ENCODE measurements at places on chromosomes 16 and 17.

- no peak for DNase-seq
Measured at GRCh38 chr17:69348429-69348828, 21.5 kb upstream of the ABCA5 start.

DNA sequence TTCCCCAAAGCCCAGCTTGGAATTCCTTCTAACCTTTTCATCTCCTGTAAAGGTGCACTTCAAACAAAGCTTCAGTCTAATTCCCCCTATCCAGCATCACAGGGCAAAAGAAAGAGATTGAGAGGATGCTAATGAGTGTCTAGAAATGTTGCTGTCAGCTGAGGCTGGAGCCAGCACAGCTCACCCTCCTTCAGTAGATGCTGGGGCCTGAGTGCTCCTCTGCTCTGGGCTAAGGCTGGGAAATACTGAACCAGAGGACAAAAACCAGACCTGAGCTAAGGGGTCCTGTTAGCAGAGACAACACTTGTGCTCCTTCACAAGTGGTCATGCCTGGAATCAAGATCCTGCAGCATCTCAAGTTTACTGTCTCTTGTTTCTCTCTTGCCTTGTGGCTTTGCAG is 85.0 kb downstream of the CHD9NB start:
- DNase-seq, result no peak

- no peak for DNase-seq
Measured at GRCh38 chr16:46648656-46649055, 27.5 kb upstream of the SHCBP1 start.

GRCh38 chr16:60061396-60061795 is 1327.3 kb upstream of the GOT2 start:
- DNase-seq, result no peak

DNA sequence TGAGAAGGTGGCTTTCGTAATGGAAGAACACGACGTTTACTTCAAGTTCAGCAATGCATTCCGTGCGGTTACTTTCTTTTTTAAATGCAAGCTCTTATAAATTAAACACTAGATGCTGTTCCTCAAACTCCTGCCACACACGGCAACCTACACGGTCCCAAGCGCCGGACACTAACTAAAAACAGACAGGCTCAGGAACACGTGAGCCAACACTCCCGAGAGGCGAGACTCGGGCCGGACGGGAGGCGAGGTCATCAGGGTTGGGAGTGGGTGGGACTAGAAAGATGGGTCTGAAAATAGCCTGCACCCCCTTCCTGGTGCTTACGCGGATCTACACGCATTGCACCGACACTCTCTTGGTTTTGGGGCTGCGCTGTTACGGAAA is 6.4 kb downstream of the CLCN7 start:
- no peak for DNase-seq

DNA sequence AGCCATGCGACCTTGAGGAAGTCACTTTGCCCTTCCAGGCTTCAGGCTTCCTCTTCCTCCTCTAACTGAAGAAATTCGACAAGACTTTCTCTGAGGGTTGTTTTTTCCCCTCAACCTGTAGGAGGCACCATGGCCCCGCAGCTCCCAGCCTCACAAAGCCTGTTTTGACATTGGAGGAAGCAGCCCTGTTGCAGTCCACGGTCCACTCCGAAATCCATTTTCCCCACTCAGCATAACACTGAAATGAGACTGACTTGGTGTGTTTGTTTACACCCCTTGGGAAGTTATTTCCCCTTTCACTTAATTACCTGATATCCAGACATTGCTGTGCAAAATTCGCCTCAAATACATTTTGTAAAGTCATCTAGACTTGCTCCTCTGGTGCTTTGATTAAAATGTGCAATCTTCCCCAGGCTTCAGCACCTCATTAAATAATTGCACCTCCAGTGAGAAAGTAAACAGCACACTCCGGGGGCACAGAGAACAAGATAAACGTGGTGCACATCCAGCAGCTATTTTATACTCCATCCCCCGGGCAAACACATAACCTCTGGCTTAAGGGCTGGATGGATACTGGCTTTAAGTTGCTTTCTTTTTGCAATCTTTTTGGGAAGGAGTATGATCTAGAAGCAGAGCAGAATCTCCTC is 41.4 kb upstream of the PIRT start:
- no peak for DNase-seq

DNA sequence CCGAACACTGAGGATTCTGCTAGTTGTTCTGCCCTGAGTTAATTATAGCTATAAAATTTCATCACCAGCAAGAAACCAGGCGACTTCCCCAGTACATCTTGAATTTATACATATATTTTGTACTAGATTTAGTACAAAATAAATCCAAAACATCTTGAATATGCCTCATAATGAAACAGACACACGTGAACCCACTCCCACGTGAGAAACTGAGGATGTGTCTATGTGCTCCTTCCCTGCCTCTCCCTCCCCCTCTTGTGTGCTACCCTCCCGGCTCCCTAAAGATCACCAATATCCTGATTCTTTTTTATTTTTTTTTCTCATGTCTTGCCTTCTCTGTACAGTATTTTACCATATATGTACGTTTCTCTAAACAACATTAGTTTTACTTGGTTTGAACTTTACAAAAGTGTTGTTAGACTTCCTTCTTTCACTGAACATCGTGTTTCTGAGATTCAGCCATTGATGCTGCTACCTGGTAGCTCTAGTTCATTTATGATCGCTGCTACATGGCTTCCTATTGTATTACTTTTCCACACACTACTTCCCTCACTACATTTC is 1.1 kb upstream of the LCMT1 start:
- no peak for DNase-seq

DNA sequence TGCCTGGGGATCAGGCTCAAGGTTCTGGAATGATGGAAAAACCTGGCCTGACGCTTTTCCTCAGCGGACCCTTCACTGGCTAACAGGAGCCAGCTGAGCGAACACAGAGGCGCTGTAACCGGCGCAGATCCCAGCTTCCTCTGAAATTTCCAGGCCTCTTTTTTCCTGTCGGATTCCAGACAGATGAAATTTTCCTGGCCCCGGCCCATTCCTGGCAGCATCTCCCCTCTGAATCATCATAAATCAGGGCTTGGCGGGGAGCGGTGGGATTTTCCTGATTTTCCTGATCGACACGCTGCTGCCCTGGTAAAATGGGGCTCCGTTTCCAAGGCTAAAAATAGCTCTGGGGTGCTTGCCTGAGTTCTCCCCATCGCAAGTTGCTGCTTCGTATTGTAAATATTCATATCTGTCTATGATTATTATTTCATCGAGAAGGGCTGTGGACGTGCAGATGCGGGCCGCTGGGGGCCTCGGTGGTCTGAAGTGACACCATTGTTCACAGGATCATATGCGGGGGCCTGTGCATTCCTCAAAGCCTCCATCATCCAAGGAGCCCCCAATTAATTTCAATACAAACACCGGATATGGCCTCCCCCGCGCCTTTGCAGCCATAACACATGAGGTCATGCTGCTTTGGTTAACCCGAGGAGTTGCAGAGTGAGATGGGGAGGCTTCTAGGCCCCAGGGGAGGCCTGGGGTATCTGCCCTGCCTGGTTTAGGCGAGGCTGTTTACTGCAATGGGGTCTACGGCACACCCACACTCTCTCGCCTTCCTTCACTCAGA is 45.8 kb upstream of the ETV4 start:
- DNase-seq, result no peak

DNA sequence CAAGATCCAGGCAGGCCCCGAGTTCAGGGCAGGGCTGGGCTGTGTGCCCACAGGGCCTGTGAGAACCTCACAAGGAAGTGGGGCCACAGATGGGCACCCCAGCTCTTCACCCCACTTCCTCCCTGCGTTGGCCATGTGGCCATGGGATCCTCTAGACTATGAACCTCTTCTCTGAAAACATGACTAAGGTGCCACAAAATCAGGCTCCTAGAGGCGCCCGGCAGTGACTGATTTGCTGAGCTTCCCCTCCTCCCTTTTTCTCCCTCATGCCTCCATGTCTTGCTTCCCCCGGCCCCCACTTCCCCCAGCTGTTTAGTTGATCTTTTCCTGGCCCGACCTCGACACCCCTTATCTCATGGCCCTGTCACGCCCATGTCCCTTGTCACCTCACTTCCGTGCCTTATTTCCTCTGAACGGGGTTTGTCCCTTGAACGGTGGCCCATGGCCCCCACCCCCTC is 87.1 kb downstream of the KCNJ12 start:
- DNase-seq, result no peak

GRCh38 chr16:19784183-19784736 is 66.2 kb downstream of the IQCK start:
- no peak for DNase-seq

- DNase-seq, result no peak
Measured at GRCh38 chr16:88831838-88832237, 20.1 kb upstream of the APRT start.

DNA sequence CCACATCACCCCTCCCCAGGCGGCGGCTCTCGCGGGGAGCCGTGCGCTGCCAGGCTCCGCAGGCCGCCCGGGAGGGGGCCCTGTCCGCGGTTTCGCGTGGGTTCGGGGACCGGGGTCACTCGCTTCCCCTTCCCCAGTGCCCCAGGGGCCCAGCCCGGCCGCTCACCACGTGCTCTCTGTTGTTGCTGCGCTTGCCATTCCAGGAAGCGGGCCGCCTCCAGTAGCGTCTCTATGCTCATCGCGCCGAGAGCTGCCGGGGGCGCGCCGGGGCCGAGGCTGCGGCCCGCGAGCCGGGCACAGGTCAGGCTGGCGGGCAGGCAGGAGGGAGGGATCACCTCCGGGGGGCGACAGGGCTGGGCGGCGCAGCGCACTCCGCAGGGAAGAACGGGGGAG is 390 bp downstream of the MNT start:
- no peak for DNase-seq

GRCh38 chr17:16040710-16041251 is 41.2 kb downstream of the TTC19 start:
- DNase-seq, result no peak

- peak; percentile 51 for DNase-seq
Measured at GRCh38 chr17:17119533-17119932, 77.3 kb downstream of the MPRIP start.

DNA sequence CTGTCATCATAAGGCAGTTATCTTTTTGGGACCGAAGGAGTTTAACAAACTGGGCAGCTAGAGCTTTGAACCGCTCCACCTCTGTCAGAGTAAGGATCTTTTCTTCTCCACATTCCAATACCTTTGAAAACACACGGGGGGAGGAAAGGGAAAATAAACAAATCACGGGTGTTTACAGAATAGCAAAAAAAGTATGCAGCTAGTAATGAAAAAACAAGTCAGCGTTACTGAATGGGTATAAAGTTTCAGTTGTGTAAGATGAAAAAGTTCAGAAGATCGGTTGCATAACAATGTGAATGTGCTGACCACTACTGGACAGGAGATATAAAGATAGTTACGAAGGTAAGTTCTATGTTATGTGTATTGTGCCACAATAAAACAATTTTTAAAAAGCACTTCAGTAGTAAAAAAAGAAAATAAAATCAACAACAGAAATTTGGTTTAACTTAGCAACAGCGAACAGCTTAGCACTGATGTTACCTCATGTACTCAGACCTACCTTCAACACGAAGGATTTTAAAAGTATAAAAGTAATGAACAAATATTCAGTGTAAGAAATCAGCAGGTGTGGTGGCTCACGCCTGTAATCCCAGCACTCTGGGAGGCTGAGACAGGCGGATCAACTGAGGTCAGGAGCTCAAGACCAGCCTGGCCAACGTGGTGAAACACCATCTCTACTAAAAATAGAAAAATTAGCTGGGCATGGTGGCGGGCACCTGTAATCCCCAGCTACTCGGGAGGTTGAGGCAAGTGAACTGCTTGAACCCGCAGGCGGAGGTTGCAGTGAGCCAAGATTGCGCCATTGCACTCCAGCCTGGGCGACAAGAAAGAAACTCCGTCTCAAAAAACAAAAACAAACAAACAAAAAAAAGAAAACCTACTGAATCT is 34.3 kb downstream of the MARF1 start:
- DNase-seq, result no peak

- no peak for DNase-seq
Measured at GRCh38 chr17:60371818-60372510, 20.0 kb downstream of the USP32 start.

DNA sequence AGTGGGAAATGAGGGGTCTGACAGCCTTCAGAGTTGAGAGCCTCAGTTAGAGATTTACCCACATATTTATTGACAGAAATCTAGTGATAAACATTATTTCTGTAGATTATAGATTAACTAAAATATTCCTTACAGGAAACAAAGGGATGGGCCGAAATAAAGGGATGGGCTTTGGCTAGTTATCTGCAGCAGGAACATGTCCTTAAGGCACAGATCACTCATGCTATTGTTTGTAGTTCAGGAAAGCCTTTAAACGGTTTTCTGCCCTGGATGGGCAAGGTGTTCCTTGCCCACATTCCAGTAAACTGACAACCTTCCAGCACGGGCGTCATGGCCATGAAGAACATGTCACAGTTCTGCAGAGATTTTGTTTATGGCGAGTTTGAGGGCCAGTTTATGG is 154.8 kb upstream of the TOM1L1 start:
- DNase-seq, result no peak

GRCh38 chr16:88318051-88318450 is 64.7 kb upstream of the ZNF469 start:
- no peak for DNase-seq

DNA sequence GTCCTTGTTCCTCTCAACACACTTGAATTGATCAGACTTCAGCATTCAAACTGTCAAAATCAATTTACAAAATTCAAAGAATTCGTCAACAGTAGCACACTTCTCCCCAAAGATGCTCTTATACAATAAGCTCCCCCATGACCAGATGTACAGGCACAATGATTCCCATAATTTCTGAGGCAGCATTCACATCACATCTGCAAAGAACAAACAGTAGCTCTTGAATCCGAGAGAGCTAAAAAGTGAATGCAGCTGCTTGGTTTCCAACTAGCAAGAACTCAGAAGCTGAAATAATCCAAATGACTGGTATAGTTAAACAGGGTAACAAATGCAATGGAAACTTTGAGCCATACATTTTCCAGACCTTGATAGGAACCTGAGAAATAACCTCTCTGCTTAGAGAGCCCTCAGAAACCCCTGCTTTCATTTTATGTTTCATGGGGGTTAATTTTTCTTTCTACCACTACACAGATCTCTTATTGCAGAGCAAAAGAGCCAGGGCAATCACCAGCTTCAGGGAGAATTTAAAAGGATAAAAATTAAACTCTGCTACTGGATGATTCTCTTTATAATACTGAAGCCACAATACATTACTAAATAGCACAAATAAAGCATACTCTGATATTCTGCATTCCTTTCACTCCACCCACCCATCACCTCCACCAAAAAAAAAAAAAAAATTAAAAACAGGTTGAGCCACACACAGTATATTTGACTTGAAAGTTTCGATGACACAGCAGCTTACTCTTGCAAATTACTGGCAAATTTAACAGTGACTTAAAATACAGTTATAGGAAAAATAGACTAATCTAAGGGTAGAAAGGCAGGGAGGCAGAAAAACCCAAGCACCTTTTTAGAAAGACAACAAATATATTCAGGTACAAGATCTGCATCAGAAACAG is 23.1 kb upstream of the TMEM97 start:
- no peak for DNase-seq

All from GM10248 (cell line).